Colonic mucosa (tissue), 4 donors: ENCODE measurements at places on chromosomes 1 and 21.

GRCh38 chr21:28932717-28933116 lies 60.0 kb downstream of the LTN1 start:
- no peak for DNase-seq

GRCh38 chr1:25174730-25175612 lies 57.3 kb downstream of the SYF2 start:
- DNase-seq, result no peak

DNA sequence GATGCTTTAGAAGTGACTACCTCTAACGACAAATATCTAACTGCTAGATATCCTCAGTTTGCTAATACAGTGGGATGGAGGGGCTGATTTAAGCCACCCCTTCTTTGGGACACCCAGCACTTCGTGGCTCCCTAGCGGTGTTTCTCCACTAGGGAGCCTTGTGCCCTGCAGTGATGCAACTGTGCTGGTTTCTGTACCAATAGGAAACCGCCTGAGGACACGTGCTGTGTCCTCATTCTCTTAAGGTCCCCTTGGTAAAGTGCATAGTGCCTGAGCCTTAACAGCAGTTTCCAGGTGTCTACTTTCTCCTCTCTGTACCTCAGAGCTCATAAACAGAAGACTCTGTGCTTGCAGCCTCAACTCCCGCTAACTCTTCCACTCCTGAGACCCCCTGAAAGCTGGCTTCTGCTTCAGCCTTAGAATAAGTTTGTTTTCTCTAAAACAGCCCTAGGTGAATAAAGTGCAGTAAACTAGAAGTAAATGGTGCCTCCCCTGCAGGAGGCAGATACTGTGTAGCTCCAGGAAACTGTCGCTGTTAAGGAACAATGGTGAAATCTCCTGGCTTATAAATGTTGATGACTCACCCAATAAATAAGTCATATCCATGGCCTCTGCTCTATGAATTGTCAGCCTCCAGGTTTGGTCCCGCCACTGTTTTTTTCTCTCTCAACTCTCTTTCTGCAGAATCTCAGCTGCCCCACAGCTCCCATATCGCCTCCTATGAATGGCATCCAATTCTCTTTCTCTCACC lies 130.4 kb downstream of the AK5 start:
- no peak for DNase-seq

GRCh38 chr21:40162075-40162474 lies 294.8 kb downstream of the PCP4 start:
- no peak for DNase-seq
